ENCODE measurements at places on chromosomes 5 and 9.

DNA sequence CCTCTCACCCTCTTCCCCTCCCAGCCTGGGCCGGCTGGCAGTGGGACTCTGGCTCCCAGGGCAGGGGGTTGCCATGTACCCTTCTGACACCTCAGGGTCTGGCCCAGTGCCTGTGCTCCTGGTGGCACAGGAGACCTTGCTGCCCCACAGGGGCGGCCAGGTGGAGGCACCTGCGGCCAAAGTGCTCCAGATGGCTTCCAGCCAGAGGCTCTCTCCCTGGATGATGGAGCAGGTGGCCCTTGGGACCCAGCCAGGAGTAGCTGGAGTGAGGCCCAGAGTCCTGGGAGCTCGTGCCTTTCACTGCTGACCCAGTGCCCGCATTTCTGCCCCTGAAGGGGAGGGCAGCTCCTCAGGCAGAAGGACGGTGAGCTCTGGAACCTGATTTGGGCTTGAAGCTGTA is 87.3 kb downstream of the NTNG2 start:
- DNase-seq: no peak

- no peak for DNase-seq
Observed at GRCh38 chr5:155091063-155091648, 77.6 kb downstream of the KIF4B start.

GRCh38 chr9:36332006-36332405 is 68.1 kb downstream of the RNF38 start:
- no peak for DNase-seq

DNA sequence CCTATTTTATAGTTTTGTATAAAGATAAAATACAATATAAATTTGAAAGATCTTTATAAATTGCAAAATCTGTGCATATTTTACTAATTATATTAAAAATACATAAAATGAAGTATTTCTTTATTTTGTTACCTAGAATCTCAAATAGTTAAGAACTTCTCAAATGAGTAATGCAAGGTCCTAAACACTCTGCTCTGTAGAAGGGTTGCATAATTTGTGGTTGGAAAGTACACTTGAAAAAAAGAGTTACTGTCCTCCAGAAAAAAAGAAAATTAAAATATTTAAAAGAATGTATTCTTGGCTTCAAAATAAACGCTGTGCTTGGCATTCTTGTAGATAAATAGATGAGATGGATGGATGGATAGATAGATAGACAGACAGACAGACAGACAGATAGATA is 428.8 kb upstream of the CDH6 start:
- DNase-seq: no peak

DNA sequence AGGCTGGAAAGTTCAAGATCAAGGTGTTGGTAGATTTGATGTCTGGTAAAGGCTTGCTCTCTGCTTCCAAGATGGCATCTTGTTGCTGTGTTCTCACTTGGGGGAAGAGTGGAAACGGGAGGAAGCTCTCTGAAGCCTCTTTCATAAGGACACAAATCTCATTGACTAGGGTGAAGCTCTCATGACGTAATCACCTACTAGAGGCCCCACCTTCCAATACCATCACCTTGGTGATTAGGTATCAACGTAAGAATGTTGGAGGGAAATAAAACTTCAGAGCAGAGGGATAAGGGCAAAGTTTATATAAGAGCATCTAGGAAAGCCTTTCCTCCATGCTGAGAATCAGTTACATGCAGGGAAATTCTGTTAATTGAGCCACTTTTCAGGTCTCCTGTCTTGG is 15.4 kb upstream of the KLF9 start:
- DNase-seq: no peak

DNA sequence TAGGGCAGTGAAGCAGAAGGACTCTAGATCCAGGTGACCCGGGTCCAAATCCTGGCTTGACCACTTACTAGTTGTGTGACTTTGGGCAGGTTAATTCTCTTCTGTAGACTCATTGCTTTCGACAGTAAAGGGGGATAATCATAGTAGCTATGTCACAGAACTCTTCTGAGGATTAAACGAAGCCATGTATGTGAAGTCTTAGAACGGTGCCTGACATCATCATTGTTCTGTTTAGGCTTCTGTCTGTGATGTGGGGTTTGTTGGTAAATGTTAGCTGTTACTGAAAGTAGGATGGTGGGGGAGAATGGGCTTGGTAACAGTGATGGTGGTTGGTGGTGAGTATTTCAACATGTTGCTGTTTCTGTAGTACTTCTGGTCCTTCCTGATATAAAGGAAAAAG is 73.7 kb downstream of the MAP1B start:
- no peak for DNase-seq

DNA sequence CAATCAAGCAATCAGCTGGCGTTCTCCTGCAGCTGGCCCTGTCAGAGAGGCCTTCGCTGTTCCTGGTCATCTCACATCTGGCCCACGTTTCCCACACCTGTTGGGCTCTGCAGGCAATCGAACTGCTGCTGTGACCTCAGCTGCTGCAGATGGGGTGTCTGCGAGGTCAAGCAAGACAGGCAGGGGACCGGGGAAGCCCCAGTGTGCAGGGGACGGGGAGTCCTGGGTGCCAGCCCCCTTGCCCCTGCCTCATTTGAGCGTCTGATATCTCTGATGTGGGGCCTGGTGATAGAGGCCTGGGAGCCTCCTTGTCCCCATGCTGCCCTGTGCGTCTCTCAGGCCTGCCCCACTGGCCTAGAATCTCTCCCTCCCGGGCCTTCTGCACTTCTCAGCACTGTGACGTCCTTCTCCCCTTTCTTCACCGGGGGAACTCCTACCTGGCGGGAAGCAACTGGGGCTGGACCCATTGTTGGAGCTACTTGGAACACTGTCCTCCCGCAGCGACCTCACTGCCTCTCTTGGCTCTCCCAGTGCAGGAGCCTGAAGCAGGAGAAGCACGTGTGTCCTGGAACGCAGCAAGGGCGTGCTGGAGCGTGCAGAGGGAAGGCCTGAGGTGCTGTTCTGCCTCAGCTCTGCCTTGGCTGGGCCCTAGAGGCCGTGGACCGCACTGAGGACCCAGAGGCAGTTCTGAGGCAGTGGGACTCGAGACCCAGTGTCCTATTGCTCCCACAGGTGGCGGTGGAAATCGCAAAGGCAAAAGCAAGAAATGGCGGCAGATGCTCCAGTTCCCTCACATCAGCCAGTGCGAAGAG is 3.9 kb downstream of the GRK6 start:
- no peak for DNase-seq

- DNase-seq: no peak
Observed at GRCh38 chr5:73506459-73506955, 8.3 kb downstream of the BTF3 start.

DNA sequence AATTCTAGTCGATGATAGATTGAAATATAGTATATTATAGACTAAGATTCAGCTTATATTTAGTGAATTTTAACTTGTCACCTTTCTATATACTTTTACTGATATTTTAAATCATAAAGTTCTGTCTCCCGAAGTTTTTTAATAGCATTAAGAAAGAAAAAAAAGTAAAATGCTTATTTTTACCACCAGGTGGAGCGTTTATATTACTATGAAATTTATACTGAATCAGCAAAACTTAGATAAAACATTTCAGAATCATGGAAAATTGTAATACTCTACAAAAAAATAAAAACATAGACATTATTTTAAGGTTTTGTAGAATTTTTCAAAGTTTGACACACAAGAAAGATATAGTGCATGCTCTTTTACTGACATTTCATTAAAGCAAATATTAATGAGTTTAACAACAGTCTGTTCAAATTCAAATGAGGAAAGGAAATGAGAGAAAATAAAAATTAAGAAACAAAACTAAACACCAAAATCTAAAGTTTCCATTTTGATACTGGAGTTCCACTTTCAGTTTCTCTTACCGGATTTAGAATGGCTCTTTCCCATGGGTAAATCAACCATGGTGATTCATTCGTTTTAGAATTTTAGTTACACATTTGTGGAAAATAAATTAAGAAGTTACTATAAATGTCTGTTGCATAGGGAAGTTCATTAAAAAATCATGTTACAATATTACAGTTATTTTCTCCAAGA is 1035.3 kb downstream of the CDH12 start:
- no peak for DNase-seq

GRCh38 chr5:55429613-55430253 is 105.0 kb downstream of the PLPP1 start:
- DNase-seq: no peak
